ENCODE measurements at places on chromosomes 7 and 10.

DNA sequence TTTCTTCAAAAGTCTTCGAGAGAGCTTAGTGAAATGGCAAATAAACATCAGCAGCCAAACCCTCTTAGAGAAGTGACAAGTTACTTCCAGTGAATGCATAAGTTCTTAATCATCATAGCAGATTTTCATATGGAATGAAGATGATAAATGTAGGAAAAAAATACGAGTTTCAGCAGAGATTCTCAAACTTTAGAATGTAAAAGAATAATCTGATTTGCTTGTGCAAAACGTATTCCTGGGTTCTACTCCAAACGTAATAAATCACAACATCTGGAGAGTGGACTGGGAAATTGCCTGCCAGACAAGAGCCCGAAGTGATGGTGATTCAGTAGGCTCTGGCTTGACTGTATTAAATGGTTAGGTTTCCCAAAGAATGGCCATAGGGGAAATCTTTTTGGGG is 62.2 kb downstream of the AKR1E2 start:
- DNase-seq = no peak

- DNase-seq = no peak
Observed at GRCh38 chr7:51224811-51225595, 91.6 kb downstream of the COBL start.

- DNase-seq = no peak
Observed at GRCh38 chr7:633381-634018, 93.0 kb upstream of the DNAAF5 start.

DNA sequence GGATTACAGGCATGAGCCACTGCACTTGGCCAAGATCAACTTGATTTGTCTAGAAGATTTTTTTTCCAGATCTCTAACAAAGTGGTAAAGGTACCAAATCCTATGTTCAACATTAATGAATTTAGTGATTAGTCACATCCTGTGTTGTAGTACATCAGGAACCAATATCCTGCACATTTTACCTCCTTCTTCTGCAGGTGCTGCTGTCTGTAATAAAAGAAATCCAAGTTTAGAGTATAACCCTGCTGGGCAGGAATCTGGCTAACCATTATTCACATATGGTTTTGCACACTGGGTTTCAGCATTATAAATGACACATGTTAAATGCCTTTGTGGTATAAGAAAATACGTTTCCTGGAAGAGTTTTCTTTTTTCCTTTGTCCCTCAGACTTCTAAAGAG is 10.8 kb downstream of the PARD3 start:
- DNase-seq = no peak

DNA sequence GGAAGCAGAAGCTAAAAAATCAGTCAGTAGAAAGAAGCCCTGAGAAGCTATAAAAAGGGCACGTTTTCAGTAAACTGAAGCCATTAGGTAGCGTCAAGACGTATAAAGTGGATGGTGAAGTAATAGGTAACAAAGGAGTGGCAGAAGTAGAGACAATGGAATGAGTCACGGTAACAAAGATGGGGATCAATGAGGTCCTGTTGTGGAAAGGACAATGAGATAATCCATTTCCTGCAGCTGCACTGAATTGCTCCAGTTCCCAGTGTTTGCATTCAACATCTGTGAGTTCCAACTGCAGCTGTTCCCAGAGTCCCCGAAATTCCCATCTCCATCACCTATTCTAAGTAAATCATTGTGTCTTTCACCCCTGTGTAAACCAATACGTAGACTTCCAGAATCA is 4.8 kb upstream of the HYCC1 start:
- no peak for DNase-seq

GRCh38 chr7:50685135-50686065 is 97.3 kb downstream of the GRB10 start:
- no peak for DNase-seq

- DNase-seq = no peak
Observed at GRCh38 chr7:105577251-105577650, 4.0 kb downstream of the EFCAB10 start.
